Daoy (cell line): ENCODE measurements at places on chromosomes 5 and 9. TPM values are rescaled to one million over a fixed set of nuclear protein-coding genes. Genes with fewer than 3 reads are reported as not detected.

Gene GGTA1
- not detected in 2 replicates for total RNA-seq

DNA sequence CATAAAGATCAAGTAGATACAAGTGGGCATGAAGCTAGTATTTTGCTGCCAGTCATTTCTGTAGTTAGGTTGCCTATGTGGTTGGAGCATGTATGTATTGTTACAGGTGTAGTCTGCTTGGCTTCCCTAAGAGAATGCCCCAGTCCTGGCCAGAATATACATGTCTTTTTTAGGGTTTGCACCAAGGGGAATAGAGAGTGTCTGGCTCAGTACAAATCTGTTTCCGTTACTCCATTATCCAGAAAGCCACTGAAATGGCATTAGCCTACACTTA is 23.2 kb downstream of the TGFBR1 start:
- DNase-seq = no peak

DNA sequence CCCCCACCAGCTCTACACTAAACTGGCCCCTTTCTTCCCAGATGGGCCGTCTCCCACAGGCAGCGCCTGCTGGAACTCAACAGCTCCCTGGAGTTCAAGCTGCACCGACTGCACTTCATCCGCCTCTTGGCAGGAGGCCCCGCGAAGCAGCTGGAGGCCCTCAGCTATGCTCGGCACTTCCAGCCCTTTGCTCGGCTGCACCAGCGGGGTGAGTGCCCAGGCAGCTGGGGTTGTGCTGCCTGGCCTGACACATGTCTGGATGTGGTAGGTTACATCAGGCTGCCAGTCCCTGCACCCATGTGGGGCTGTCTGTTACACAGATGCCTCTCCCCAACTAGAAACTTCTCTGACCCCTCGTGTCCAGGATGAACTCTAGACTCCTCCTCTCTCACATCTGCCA is 9.8 kb downstream of the NHP2 start:
- DNase-seq = no peak

DNA sequence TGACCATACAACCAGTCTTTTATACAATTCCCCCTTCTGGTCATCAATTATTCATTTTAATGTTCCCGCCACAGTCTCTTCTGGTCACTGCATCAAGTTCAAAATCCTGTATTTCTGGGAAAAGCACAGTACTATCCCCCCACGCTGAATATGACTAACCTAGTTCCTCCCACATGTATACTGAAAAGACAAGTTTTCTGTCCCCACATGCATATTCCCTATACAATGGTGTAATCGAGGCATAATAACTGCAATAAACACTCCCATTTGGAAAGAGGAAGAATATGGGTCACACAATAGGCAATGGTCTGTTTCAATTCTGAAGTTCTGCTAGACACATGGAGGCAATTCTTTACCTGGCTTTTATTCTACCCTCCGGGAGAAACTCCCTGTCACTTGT is 344.9 kb downstream of the EFNA5 start:
- DNase-seq = no peak

GRCh38 chr5:102931085-102931725 is 176.1 kb downstream of the PAM start:
- no peak for DNase-seq

GRCh38 chr5:78985725-78986223 is 664 bp upstream of the ARSB start:
- peak; percentile 80 for DNase-seq

- no peak for DNase-seq
These were observed 58.7 kb downstream of the ADAMTS16 start for GRCh38 chr5:5198815-5199214.

DNA sequence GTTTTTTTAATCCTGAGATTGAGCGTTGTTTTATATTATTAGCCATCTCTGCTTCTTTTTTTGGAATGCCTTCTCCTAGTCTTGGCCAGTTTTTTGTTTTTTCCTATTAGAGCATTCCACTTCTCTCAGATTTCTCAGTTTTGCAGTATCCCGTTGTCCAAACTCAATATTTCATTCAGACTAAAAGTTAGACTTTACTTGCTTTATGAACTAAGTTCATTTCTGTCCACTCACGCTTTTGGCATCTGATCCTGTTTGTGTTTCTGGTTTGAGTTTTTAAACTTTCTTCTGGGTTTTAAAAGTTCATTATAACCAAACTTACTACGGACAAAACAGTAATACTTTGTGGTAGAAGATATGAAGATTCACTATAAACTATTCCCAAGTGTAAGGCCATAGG is 288.3 kb upstream of the MPDZ start:
- DNase-seq = no peak

DNA sequence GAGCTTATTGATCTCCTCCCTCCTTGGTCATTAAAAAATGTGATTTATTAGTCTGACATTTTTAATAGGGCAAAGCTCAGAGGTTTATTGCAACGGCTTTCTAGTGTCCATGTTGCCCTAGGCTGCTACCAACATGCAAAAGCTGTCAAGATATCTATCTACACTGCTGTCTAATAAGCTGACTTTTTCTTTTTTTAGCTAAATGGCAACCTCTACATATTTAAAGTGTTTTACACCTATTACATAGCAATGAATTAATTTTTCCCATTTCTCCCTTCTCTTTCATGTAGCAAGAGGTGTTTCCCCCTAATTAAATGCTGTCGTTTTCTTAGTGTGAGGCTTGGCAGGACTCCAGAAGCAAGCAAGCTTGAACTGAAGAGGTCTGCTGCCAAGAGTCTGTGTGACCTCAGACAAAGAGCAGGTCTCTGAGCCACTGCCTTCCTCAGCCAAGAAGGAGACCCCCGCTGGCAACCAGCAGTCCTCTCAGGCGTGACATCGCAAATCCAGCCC is 79.4 kb downstream of the GAS1 start:
- peak; percentile 34 for DNase-seq

DNA sequence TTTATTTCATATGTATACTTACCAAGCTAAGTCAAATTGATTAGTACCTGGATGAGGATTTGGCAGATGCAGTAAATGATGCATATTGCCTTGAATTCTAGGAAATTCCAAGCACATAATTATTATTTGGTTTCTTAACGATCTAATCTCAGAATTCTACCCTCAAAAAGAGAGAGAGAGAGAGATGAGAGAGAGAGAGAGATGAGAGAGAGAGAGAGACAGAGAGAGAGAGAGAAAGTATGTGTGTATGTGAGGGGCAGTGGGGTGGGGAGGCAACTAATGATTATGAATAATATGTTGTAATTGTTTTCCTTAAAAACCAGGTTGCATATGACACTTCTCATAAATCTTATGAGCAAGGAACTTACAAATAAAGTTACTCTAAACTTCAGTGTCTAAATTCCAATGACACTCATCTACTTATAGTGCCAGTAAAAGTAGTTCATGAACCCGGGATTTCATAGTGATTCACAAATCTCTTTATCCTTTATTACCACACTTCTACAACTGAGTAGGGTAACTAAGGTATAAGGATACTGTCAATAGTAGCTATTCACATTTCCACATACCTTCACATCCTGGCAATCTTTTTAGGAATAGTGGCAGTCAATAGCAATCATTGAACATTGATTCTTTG is 60.5 kb upstream of the EDIL3 start:
- no peak for DNase-seq

Gene PCDHGA2
- total RNA-seq = 0.15 and 0.74 TPM in 2 replicates

- peak; percentile 86 for DNase-seq
These were observed 2.3 kb downstream of the GDNF start for GRCh38 chr5:37837414-37838032.

GRCh38 chr9:105661011-105661410 is 1.2 kb upstream of the TAL2 start:
- no peak for DNase-seq

DNA sequence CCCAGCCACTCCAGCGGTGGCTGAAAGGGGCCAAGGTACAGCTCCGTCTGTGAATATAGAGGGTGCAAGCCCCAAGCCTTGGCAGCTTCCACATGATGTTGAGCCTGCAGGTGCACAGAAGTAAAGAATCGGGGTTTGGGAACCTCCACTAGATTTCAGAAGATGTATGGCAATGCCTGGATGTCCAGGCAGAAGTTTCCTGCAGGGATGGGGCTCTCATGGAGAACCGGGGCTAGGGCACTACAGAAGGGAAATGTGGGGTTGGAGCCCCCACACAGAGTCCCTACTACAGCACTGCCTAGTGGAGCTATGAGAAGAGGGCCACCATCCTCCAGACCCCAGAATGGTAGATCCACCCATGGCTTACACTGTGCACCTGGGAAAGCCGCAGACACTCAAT is 23.2 kb downstream of the CCDC125 start:
- DNase-seq = no peak

DNA sequence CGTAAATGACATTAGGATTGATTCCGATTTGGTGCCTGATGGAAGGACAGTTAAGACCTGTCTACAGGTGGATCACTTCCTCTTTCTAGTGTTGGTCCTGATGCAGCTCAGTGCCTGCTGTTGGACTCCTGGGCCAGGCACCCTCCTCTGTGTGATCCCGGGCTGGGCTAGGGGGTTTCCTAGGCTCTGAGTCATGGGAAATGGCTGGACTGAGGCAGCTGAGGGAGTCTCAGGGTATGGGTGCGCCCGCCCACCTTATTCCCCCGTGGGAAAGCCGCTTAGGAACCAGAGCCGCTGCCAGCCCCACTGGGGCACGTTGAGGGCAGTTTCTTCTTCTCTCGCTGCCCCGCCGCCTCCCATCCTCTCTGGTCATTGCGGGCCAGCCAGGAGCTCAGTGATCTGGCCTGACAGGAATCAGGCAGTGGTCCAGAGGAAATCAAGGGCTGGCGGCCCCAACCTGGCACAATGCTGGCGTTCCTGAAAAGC is 12.9 kb downstream of the TCF7 start:
- peak; percentile 90 for DNase-seq

- DNase-seq = no peak
These were observed 100.4 kb downstream of the RALGPS1 start for GRCh38 chr9:127014910-127015540.

Gene TXNDC8
- total RNA-seq = not detected in 2 replicates

GRCh38 chr5:34496701-34497469 is 159.2 kb upstream of the RAI14 start:
- no peak for DNase-seq

Gene ADAMTSL1
- 12.7 and 16.6 TPM in 2 replicates for total RNA-seq

GRCh38 chr9:97411440-97411788 is 482 bp upstream of the TDRD7 start:
- no peak for DNase-seq

Gene CATSPER3
- 0.06 TPM in 1 of 2 replicates, not detected in the other for total RNA-seq
